Fibroblast of the aortic adventitia (primary cell): ENCODE measurements at places on chromosomes 7 and 10.

- no peak for DNase-seq
These were observed 171.9 kb upstream of the SP8 start for GRCh38 chr7:20958572-20958971.

GRCh38 chr7:43438897-43439479, 143.9 kb upstream of the STK17A start:
- DNase-seq = no peak

- peak; percentile 65 for DNase-seq
These were observed 239.2 kb downstream of the RNLS start for GRCh38 chr10:88343761-88344484.

GRCh38 chr7:150838965-150839650, 13.2 kb upstream of the AOC1 start:
- DNase-seq = no peak

- DNase-seq = peak; percentile 17
These were observed 27.4 kb upstream of the GDI2 start for GRCh38 chr10:5840314-5841307.

GRCh38 chr10:32139223-32140073, 83.2 kb upstream of the KIF5B start:
- DNase-seq = peak; percentile 95

- DNase-seq = no peak
These were observed 21.0 kb downstream of the AGK start for GRCh38 chr7:141572175-141572574.

- DNase-seq = peak; percentile 24
These were observed 647 bp downstream of the PLAU start for GRCh38 chr10:73911553-73912004.

GRCh38 chr10:17780727-17781126, 28.4 kb upstream of the MRC1 start:
- no peak for DNase-seq

DNA sequence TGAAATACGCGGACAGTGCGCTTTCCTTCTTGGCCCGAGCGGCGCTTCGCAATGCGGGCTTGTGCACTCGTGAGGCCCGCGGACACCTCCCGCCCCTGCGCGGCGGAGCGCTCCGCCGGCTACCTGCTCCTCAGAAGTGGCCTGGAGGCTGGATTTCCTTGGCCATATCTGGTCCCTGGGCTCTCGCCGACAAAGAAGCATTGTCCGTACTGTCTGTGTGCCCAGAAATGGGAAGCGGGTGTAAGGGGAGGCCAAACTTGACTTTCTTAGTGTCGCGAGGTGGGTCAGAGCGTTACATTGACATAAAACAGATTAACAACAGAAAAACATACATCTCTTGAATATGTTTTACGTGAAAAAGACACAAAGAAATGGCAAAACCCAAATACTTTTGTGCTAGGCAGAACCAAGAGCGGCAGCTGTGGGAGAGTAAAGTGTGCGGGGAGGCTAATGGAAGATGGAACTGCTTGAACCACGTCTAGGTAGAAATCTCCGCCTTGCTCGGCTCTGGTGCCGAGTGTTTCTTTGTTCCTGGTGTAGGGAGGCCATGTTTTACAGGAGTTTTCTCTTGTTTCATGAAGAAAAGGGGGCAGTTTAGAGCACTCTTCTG, 1.4 kb downstream of the LANCL2 start:
- DNase-seq = peak; percentile 20

DNA sequence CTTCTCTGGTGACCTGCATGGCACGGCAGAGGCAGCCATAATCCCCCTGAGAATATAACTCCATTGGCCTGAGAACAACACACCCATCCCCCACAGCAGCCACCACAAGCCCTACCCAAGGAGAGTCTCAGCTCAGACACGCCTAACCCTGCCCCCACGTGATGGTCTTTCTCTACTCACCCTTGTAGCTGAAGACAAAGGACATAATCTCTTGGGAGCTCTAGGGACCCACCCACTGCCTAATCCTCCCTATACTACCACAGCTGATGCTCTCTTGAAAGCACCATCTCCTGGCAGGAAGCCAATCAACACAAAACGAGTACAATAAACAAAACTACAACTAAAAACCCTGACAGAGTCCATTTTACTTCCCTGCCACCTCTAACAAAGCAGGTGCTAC, 30.7 kb upstream of the HPSE2 start:
- no peak for DNase-seq

GRCh38 chr10:102420181-102420713, 389 bp upstream of the FBXL15 start:
- no peak for DNase-seq

GRCh38 chr10:97713339-97713825, at the start of gene MARVELD1:
Gene MARVELD1, plus strand, starts transcription at chr10:97713730. Its CDS starts 147 bp downstream, at chr10:97713877.
- peak; percentile 84 for DNase-seq

DNA sequence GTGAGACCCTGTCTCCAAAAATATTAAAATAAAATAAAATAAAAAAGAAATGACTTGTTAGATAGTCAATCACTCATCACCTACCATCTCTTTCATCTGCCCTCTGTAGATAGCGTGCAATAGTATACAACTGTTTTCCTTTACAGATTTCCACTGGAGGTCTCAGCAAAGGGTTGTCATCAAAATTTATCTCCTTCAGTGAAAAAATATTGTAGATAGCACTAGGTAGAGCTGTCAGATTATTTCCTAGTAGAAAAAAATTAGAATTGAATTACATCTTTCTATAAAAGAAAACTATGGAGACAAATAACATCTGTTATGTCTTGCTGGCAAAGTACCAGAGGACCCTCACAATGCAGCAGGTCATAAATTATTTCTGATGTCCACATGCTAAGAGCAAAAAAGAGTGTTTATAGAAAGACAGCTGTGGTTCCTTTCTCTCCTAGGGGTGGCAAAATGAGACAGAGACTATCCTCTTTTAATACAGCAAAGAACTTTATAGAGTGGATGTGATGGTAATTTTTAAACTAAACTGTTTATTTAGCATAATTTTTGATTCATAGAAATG, 16.3 kb upstream of the CYP51A1 start:
- DNase-seq = no peak

GRCh38 chr10:131444286-131444685, 132.8 kb upstream of the TCERG1L start:
- DNase-seq = no peak

GRCh38 chr10:114940735-114941134, 2.7 kb downstream of the TRUB1 start:
- DNase-seq = peak; percentile 25

DNA sequence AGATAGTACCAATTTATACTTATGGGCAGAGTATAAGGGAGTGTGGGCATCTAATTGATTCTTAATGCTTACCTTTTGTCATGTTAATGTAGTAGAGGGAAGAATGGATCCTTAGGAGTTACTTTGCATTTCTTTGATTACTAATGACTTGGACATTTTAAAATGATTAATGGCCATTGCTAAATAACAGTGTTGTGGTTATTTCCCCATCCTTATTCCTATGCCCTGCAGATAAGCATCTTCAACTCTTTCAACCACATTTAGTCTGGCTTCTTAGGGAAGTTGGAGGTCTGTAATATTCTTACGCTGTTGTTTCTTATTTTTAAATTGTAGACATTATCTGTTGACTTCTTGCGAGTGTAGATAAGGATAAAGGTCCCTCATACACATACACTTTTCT, 37.2 kb downstream of the KAT6B start:
- peak; percentile 48 for DNase-seq

GRCh38 chr7:105173586-105173985, 159.6 kb downstream of the KMT2E start:
- DNase-seq = no peak

GRCh38 chr7:143289421-143289820, 1.3 kb downstream of the CASP2 start:
- DNase-seq = no peak

- DNase-seq = no peak
These were observed 83.1 kb upstream of the IKZF1 start for GRCh38 chr7:50221433-50221832.

DNA sequence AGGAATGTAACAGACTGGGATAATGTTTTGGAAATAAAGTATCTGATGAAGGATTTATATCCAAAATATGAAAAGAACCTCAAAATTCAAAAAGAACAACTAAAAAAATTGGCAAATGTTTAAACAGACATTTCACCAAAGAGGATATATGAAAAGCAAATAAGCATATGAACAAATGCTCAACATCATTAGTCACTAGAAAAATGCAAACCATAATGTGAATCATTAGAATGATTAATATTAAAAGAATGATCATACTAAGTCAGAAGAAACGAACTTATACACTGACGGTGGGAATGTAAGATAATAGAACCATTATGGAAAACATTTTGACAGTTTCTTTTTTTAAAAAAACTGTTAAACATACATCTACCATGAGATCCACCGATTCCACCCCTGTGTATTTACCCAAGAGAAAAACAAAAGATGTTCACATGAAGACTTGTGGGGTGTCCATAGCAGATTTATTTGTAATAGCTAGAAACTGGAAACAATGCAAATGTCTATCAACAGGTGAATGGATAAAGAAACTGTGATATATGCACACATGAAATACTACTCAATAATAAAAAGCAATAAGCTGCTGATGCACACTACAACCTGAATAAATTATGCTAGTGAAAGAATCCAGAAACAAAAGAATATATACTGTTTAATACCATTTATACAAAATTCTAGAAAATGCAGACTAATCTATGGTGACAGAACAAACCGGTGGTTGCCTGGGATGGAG, 35.7 kb downstream of the PRKG1 start:
- peak; percentile 70 for DNase-seq

DNA sequence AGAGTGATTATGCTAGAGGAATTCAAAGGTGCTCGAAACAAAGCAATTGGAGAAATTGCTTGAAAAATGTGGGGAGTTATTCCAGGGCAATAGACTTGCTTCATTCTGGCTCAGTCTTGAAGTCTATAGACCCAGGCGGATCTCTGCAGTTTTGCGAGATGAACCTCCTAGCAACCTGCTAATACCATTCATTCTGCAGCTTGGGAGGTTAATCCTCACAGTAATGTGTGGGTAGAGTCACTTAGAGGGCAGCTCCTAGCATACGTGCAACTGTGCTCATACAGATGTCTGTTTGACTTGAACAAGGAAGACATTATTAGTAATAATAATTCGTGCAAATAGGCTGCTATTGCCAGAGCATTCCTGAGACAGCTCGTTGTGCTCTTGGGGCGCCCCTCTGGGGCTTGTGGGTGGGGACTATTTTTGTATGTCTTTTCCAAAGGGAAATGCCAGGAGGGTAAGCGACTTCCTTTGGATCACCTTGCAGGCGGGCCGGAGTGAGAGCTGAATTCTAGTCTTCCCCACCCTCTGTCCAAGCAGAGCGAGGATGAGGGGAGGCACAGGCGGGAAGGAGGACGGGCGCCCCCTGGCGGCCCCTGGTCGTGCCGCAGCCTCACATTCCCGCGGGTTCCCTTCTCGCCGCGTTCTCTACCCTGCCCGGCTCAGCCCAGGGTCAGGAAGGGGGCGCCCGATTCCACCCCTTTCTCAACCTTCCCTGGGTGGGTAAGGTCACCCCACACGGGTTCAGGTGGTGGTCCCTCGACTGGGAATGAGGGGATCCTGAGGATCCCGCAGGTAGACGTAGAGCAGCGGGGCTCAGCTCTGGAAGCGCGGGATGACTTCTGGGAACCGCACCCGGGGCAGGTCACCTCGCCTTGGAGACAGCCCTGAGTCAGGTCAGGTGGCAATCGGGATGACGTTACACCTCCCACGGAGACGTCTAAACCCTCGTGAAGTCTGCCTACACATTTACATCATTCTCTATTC, 241.5 kb downstream of the PHTF2 start:
- DNase-seq = peak; percentile 14

DNA sequence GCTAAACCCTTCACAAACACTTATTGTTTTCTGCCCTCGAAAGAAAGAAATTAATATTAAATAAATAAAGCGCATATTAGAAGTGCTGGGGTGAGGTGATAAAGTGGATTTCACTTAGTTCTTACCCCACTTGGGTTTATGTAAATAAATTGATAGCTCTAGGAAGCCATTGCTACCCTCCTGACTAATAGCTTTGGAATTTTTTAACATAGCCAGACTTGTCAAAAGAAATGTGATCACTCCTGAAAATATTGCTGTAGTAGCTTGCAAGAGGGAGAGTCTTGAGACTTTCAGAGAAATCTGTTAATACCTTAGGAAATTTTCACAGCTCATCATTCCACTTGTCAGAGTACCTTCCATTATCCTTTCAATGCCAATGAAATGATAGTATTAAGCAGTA, 7.6 kb downstream of the ARL5B start:
- peak; percentile 78 for DNase-seq

- DNase-seq = peak; percentile 96
These were observed 13.8 kb downstream of the CYTH3 start for GRCh38 chr7:6258440-6259182.

GRCh38 chr10:71468363-71469094, 71.8 kb downstream of the CDH23 start:
- no peak for DNase-seq

DNA sequence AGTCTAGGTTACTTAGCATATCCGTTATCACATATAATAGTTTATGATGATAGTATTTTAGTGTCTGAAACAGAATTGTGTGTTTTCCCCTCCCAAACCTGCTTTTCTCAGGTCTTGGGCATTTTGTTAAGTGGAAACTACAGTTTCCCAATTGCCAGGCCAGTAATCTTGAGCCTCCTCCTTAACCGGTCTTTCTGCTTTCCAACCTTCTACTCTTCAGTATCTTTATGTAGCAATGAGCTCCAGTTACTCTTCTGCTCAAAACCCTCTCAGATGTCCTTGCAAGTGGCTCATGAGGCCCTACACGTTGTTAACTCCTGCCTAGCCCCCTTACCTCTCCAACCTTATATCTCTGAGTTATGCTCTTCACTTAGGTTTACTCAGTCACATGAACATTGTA, 22.0 kb downstream of the WAC start:
- no peak for DNase-seq

DNA sequence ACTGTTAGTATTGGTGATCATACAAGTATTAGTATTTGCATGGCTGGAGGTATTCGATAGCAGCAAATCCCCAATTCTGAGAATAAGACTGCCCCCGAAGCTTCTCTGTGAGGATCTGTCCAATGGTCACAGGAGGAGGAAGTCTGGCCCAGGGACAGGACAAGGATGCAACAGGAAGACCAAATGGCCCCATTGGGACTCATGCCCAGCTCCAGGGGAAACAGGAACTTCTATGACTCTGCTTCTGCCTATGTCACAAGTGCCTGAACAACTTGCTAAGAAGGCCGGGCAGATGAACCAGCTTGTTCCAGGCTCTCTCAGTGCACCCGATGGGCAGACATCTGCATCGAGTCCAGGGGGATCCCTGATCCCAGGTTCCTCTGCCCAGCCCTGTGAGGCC, 172.0 kb upstream of the GRB10 start:
- no peak for DNase-seq
